NCI-H1694 (cell line): ENCODE measurements at places on chromosomes 16 and 17.

DNA sequence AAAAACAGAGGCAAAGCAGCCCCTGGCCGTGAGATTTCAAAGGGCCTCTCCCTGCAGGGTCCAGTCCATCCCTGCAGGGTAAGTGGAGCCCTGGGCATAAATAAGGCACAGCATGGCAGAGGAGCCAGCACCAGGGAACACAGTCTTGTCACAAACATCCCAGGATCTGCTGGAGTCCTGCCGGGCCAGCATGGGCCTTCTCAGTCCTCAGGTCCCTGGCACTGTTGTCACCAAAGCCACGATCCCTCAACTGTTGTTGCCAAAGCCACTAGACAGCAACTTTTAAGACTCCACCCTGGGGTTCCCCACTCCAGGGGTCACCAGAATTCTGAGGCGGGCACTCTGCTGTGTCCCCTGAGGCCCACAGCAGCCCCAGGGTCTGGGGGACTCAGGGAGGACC is 47.8 kb upstream of the BAHCC1 start:
- no peak for DNase-seq

DNA sequence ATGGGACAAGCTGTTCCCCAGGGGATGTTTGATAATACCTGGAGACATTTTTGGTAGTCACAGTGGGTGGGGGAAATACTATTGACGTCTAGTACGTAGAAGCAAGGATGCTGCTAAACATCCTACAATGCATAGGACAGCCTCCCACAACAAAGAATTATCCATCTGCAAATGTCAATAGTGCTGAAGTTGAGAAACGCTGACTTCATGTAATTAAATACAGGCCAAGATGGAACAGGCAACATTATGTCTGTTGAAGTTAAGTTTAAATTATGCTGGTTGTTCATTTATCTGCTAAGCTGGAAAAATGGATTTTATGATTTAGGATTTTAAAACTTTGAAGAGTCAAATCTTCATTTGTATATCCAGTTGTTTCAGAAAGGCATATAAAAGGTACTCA is 341.2 kb upstream of the DYNLRB2 start:
- DNase-seq: no peak

- DNase-seq: peak; percentile 89
Measured at GRCh38 chr16:46689365-46690280, at the start of gene ORC6. Gene ORC6 (plus strand): TSS chr16:46689659. CDS start chr16:46689706, 47 bp downstream.

DNA sequence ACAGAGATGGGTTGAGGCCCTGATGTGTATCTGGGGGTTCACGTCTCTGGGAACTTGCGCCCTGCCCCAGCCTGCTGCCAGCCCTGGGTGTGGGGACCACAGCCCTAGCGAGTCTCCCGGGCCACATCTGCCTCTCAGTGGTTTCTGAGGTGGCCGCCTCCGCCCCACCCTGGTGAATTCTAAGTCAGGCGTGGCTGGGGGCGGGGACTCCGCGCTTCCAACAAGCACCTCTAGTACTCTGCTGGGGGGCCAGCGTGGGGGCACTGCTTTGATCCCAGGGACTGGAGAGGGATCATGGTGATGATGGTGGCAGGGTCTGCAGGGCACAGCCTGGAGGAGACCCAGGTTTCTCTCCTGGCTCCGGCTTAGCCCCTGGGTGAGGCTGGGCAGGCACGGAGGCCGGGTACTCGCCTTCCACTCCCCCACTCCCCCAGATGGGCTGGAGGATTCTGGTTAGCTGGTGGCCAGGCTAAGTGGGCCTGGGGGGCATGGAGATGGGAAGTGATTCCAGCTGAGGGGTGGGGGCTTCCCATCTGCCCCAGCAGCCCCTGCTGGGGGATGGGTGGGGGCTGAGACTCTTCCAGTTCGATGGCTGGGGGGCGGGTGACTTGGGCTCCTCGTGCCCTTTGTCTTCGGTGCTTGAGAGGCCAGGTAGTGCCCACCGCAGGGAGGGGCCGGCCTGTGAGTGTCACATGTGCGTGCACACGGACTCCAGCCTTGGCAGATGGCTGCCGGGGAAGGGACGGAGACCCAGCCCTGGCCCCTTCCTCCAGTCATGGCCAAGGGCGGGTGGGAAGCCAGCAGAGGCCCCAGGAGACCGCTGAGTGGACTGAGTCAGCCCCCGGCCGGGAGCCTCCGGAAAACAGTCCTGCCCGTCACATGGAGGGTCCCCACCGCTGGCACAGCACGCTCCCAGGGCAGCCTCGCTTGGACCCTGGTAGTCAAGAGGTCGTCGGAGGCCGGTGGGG is 3.9 kb downstream of the GLIS2 start:
- no peak for DNase-seq

DNA sequence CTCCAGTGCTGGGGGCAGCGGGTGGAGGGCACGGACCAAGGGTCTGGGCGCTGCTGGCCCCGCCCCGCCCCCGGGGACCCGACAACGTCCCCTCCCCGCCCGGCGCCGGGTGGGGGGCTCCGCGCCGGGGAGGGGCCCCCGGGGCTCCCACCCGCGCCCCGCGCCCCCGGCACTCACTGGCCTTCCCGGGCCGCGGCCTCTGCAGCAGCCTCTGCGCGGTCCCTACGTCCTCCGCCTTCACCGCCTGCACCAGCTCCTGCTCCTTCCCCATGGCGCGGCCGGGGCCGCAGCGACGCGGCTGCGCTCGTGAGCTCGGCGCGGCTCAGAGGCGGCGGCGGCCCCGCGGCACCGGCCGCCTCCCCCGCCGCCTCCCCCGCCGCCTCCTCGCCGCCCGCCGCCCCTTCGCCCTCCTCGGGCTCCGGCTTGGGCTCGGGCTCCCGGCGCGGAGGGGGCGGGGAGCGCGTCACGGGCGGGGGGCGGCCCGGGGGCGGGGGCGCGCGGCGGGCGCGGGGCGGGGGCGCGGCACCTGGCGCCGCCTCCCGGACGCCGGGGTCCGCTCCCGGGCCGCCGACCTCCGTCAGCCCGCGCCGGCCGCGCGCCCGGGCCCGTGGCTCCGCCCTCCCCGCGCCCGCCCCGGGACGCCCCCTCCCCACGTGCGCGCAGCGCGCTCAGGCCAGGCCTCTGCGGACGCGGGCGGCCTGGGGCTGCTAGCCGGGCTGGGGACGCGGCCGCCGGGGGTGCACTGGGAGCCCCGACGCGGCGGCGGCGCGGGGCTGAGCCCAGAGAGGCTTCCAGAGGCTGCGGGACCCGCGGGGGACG is at the start of gene CASKIN1:
CASKIN1 (minus strand) TSS at position 444 of the 819 bp plus-strand sequence; CDS start at position 271, 173 bp downstream.
- DNase-seq: no peak

GRCh38 chr16:16063683-16064082 is 114.3 kb downstream of the ABCC1 start:
- no peak for DNase-seq

GRCh38 chr17:80109066-80109660 is 7.8 kb downstream of the GAA start:
- DNase-seq: no peak

DNA sequence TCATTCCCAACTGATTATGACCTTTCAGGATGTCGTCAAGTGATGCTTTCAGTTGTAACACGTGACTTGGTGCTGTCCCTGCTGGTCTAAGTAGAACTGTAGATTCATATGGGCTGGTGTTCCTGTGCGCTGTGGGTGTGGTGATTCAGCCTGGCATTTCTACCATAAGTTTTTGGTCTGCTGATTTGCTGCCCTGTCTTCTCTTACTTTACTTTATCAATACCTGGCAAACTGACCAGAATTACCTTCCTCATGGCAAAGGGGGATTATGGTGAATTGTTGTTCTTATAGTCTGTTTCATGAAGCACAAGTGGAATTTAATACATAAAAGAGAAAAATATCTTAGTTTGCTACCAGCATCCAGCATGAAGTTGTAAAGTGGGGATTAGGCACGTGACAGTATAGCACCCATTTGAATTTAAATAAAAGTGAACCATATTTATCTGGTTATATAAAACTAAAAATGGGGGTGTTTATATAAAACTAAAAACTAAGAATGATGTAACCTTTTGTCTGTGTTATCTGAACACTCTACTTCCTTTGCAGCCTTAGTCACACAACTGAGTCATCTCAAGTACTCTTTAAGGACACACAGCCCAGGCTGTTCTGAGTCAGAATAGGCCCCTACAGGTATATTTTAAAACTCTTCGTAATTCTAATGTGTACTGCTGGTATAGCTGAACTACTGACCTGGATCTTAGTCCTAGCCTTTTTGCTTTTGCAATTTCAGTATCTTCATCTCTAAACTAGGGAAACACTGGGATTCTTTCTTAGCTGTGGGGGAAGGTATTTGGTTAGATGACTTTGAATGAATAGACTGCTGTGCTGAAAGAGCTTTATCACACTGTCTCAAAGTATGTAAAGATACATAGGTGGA is 28.3 kb downstream of the TTC19 start:
- DNase-seq: no peak

DNA sequence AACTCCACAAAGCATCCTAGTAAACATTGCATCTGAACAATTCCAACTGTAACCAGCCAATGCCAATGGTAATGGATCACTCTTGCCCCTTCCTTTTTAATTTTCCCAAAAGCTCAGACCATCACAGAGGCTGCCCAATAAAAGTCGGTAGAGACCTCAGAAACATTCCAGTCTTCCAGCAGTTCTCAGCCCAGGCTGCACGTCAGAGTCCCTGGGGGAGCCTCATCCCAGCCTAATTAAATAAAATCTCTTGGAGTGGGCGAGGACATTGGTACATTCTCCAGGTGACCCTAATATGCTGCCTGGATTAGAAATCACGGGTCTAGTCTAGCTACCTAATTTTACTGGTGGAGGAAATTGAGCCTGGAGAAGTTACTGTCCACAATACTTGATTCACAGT is 117.1 kb upstream of the MYOCD start:
- DNase-seq: no peak

GRCh38 chr16:35210681-35211433 is 1751.4 kb downstream of the TP53TG3F start:
- DNase-seq: no peak

GRCh38 chr16:77711775-77712174 is 10.5 kb upstream of the NUDT7 start:
- DNase-seq: no peak

GRCh38 chr17:34222722-34223497 is 32.2 kb upstream of the CCL2 start:
- DNase-seq: no peak

DNA sequence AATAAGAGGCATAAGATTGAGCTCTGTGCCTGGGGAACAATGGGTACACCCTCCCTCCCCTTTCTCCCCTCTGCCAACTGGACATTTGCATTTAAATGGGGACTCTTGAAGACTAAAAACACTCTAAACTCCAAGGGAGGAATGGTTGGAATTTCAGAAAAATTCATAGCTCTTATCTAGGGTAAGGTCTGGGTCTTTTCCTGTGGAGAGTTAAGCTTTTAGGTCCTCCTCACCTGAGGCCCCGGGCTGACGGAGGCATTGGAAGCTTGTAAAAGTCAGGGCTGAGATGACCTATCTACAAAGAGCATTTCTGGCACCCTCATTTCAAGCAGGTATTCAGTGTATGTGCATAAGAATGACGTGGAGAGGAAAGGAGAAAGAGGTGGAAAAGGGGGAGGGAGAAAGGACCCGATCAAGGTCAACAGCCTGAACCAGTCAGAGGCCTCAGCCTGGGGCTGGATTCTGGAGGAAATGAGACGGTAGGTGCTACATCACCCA is 78.0 kb downstream of the RAP1GAP2 start:
- no peak for DNase-seq

DNA sequence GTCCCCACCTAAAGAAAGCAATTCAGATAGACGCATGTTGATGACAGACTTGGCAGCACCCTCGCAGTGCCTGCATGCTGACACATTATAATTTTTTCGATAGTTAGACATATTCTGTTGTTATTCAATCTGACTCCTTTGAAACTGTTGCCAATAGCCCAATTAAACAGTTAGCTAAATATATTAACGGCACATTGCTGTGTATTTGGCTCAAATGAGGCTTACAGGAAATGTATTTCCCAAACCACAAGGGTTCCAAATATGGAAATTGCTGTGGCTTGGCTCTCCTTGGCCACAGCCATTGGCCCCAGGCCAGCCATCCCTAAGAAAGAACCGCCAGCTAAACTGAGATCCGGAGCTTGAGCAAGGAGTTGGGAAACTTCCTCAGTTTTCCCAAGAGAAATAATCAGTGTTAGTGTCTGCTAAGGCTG is 31.1 kb downstream of the C16orf82 start:
- DNase-seq: no peak

DNA sequence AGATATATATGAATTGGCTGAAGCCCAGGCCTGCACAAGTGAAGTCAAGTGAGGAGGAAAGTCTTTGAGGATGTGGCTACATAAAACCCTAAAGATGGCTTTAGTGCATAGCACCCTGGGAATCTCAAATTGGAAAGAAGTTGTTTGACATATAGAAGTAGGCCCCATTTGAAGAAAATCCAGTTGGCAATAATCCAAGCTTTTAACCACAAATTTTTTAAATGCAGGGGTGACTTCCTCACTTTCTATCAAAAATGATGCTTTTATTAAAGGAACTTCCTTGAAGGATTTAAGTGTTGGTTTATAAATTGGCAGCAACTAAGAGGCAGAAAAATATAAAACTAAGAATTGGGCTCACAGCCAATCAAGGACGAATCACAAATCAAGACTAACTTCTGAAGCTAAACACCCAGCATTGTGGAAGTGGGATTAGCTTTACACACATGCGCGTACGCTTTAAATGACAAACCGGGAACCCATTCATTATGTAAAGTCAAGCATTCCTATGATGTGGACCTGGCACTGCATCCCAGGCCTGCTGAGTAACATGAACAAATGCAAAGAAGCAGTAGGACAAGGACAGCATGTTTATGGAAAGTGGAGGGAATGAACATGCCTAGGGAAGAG is 63.3 kb downstream of the NOG start:
- DNase-seq: no peak

GRCh38 chr17:1275962-1276736 is 3.3 kb upstream of the TRARG1 start:
- peak; percentile 38 for DNase-seq

DNA sequence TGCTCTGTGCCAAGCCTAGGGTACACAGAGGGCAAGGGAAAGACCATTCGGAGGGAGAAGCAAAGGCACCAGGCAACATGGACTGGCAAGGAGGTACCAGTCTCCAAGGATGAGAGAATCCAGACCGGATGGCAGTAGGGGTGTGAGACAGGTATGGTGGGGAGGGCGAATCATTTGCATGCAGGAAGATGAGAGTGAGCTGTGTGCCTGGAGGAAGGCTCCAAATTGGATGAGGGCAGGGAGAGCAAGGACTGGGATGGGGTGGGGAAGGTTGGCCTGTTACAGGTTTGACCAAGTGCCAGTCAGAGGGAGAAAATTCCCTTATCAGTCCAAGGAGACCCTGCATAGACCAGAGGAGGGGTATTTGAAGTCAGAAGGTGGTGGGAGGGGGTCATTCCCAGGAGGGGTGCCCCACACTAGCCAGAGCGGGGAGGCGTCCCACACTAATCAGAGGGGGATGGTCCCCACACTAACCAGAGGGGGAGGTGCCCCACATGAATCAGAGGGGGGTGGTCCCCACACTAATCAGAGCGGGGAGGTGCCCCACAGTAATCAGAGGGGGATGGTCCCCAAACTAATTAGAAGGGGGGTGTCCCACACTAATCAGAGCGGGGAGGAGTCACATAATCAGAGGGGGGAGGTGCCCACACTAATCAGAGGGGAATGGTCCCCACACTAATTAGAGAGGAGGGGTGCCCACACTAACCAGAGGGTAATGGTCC is 737 bp downstream of the CANT1 start:
- no peak for DNase-seq
